H1 (cell line): ENCODE measurements at places on chromosomes 7 and 10.

GRCh38 chr7:6232534-6232933 lies 39.9 kb downstream of the CYTH3 start:
- H3K27ac ChIP-seq = no peak overlapping the region
- no peaks in the 10 kb centered on the region for H3K27me3 ChIP-seq

GRCh38 chr10:124918191-124918830 lies 23.6 kb upstream of the ZRANB1 start:
- DNase-seq = no peak
- H3K4me1 ChIP-seq = no peaks in the 10 kb centered on the region
- H3K27ac ChIP-seq = no peak overlapping the region
- H3K36me3 ChIP-seq = no peaks in the 10 kb centered on the region
- H3K27me3 ChIP-seq = no peaks in the 10 kb centered on the region

- no peak for DNase-seq
- no peak overlapping the region for H3K27ac ChIP-seq
- no peak overlapping the region for H3K4me3 ChIP-seq
- H3K27me3 ChIP-seq = no peaks in the 10 kb centered on the region
- H3K4me1 ChIP-seq = no peaks in the 10 kb centered on the region
These were observed 56.6 kb downstream of the TWIST1 start for GRCh38 chr7:19060761-19061259.

DNA sequence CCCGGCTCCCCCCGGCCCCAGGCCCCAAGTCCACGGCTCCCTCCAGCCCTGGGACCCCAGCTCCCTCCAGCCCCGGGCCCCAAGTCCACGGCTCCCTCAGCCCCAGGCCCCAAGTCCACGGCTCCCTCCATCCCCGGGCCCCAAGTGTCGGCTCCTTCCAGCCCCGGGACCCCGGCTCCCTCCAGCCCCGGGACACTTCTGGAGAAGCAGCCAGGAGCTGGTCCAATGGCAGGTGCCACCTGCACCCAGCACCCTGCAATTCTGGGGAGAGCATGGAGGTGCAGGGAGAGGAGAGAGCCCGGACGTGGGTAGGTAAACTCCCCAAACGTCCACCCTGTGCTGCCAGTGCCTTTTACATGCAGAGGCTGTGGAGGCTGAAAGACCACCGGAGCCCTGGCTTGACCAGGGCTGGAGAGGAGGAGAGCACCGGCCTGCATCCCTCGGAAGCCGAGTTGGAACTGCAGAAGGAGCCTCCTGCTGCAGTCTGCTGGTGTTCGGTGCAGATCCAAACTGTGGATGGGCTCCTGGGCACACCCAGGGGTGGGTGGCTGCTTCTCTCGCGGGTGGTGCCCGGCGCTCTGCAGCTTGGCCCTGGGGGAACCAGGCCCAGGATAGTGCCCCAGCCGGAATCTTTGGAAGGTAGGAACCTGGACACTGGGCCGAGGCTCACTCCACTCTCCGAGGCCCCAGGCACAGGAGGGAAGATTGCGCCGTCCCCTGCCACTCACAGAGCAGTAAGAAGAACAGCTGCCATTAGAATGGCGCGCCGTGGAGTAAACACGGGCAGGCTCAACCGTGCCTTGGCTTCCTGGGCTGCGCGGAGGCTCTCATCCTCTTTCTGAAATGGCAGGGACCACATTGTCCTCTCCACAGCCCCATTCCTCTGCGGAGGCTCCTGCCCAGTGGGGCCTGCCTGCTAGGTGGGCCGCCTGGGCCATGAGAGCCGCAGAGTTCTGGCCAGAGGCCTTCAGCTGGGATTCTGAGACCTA lies 14.7 kb downstream of the SHH start:
- peaks cover 66% of the 10 kb centered on the region for H3K27me3 ChIP-seq
- H3K36me3 ChIP-seq = no peaks in the 10 kb centered on the region
- H3K27ac ChIP-seq = no peak overlapping the region
- no peak for DNase-seq
- H3K4me3 ChIP-seq = no peak overlapping the region

DNA sequence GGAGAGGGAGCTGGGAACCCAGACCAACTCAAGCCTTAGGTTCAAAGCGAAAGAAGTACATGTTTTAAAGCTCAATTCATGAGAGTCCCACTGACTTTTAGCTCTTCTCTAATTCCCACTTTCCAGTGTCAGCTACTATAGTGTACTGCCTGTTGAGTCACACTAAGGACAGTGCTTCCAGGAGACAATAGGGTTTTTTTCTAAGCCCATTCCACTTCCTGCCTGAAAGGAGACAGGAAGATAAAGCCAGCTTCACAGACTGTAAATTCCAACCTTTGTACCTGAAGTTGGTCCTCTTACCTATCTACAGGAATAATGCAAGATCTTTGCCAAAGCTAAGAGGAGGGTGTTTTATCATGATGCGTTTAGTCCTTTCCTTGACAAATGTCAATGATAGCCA lies 4.4 kb downstream of the MSRB2 start:
- no peak overlapping the region for H3K27ac ChIP-seq
- H3K4me3 ChIP-seq = no peak overlapping the region
- H3K36me3 ChIP-seq = no peaks in the 10 kb centered on the region

DNA sequence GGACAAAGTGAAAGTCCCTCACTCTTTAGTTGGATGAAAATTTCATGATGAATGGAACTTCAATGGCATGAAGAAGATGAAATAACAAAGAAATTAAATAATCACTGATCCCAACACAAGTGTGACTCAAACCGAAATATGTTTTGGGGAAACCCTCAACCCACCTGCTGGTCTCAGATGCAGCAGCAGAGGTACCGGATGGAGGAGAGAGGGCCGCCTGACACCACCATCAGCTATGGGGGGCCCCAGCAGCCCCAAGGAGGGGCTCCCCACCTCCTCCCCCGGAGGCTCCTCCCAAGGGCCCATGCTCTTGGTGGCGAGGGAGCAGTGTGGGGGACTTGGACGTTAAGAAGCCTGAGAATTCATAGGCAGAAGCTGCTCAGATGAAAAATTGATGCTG lies 137.2 kb upstream of the ADARB2 start:
- H3K4me1 ChIP-seq = no peaks in the 10 kb centered on the region
- H3K27ac ChIP-seq = no peak overlapping the region
- no peak for DNase-seq
- no peaks in the 10 kb centered on the region for H3K36me3 ChIP-seq
- no peak overlapping the region for H3K4me3 ChIP-seq
- H3K27me3 ChIP-seq = no peaks in the 10 kb centered on the region

GRCh38 chr7:30566596-30566995 lies 28.1 kb upstream of the GARS1 start:
- no peak overlapping the region for H3K27ac ChIP-seq
- H3K4me1 ChIP-seq = peaks cover 2% of the 10 kb centered on the region; the same call in 1 of the 2 replicates
- no peak overlapping the region for H3K4me3 ChIP-seq

DNA sequence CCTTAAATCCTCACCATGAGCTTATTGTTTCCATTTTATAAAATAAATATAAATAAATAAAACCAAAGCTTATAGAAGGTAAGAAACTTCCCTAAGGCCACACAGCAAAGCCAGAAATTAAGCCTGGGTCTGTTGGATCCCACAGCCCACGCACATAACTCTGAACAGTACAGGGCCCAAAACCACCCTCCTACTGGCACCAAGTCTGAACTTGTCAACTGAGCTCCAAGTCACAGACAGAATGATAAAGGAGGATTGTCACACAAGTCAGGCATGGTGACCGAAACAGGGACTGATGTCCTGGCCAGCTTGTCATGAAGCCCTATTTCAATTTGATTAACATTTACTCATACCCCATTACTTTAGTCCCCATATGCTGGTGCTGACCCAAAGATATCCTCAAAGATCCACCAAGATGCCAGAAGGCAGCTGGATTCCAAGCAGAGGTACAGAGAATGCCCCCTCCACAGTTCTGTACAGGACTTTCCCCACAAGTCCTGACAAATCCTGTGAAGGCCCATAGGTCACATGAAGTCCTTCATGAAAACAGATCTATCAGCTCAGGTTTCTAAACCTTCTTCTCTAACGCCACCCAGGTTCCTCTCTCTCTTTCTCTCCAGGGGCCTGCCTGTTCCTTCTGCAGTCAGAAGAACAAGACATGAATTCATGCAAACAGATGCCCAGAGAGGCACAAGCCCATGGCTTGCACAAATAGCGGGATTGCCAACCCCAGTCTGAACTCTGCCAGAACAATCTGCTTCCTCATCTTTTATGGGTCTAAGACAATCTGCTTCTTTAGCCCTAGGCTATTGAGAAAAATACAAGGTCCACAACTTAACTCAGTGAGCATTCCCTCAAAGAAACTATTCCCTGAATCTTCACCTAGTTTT lies 60.9 kb downstream of the GLI3 start:
- H3K27ac ChIP-seq = no peak overlapping the region
- no peak for DNase-seq
- H3K36me3 ChIP-seq = no peaks in the 10 kb centered on the region
- no peak overlapping the region for H3K4me3 ChIP-seq
- H3K4me1 ChIP-seq = no peaks in the 10 kb centered on the region

- peak; percentile 80 for DNase-seq
- H3K4me1 ChIP-seq = no peaks in the 10 kb centered on the region
- no peak overlapping the region for H3K27ac ChIP-seq
- no peak overlapping the region for H3K4me3 ChIP-seq
- no peaks in the 10 kb centered on the region for H3K27me3 ChIP-seq
These were observed 94.0 kb downstream of the ADARB2 start for GRCh38 chr10:1643161-1643907.

GRCh38 chr7:19304086-19304485 lies 158.9 kb upstream of the FERD3L start:
- H3K27ac ChIP-seq = no peak overlapping the region
- no peaks in the 10 kb centered on the region for H3K27me3 ChIP-seq
- H3K36me3 ChIP-seq = no peaks in the 10 kb centered on the region
- no peak overlapping the region for H3K4me3 ChIP-seq
- no peak for DNase-seq
- H3K4me1 ChIP-seq = no peaks in the 10 kb centered on the region

GRCh38 chr10:43794181-43794815 lies 145.6 kb upstream of the ZNF32 start:
- H3K4me3 ChIP-seq = no peak overlapping the region
- no peaks in the 10 kb centered on the region for H3K4me1 ChIP-seq
- no peaks in the 10 kb centered on the region for H3K27me3 ChIP-seq
- no peaks in the 10 kb centered on the region for H3K36me3 ChIP-seq
- H3K27ac ChIP-seq = no peak overlapping the region

- peaks cover 9% of the 10 kb centered on the region for H3K27me3 ChIP-seq
- no peak for DNase-seq
- H3K27ac ChIP-seq = no peak overlapping the region
- H3K36me3 ChIP-seq = peaks cover 8% of the 10 kb centered on the region
- peak overlapping the region; percentile 76 for H3K4me3 ChIP-seq
- peaks cover 5% of the 10 kb centered on the region for H3K4me1 ChIP-seq
These were observed 754 bp downstream of the GSTO1 start for GRCh38 chr10:104255311-104255981.

GRCh38 chr10:121741248-121741792 lies 143.1 kb upstream of the FGFR2 start:
- no peaks in the 10 kb centered on the region for H3K27me3 ChIP-seq
- no peak overlapping the region for H3K4me3 ChIP-seq
- no peak overlapping the region for H3K27ac ChIP-seq
- H3K36me3 ChIP-seq = no peaks in the 10 kb centered on the region

DNA sequence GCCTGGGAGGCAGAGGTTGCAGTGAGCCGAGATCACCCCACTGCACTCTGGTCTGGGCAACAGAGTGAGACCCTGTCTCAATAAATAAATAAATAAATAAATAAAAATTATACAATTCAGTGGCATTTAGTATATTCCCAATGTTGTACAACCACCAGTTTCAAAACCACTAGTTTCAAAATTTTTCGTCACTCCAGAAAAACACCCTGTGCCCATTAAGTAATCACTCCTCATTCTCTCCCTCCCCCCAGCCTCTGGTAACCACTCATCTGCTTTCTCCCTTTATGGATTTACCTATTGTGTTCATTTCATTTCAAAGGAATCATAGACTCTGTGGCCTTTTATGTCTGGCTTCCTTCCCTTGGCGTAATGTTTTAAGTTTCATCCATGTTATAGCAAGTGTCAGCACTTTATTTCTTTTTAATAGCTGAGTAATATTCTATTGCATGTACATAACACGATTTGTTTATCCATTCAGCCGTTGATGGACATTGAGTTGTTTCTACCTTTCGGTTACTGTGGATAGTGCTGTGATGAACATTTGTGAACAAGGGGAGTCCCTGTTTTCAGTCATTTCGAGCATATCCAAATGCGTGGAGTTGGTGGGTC lies 29.4 kb upstream of the GOLGA7B start:
- no peak for DNase-seq
- H3K27me3 ChIP-seq = no peaks in the 10 kb centered on the region
- H3K36me3 ChIP-seq = no peaks in the 10 kb centered on the region
- no peak overlapping the region for H3K4me3 ChIP-seq
- H3K4me1 ChIP-seq = peaks cover 11% of the 10 kb centered on the region; the same call in 1 of the 2 replicates
- H3K27ac ChIP-seq = no peak overlapping the region

DNA sequence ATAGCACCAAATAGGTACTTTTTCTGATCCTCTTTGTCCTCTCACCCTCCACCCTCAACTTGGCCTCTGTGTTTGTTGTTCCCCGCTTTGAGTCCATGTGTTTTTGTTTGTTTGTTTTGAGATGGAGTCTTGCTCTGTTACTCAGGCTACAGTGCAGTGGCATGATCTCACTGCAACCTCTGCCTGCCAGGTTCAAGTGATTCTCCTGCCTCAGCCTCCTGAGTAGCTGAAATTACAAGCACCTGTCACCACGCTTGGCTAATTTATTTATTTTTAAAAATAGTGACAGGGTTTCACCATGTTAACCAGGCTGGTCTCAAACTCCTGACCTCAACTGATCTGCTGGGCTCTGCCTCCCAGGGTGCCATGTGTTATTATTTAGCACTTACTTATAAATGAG lies 5.3 kb downstream of the ZNF273 start:
- no peak for DNase-seq
- H3K27me3 ChIP-seq = no peaks in the 10 kb centered on the region
- no peak overlapping the region for H3K27ac ChIP-seq
- no peak overlapping the region for H3K4me3 ChIP-seq

DNA sequence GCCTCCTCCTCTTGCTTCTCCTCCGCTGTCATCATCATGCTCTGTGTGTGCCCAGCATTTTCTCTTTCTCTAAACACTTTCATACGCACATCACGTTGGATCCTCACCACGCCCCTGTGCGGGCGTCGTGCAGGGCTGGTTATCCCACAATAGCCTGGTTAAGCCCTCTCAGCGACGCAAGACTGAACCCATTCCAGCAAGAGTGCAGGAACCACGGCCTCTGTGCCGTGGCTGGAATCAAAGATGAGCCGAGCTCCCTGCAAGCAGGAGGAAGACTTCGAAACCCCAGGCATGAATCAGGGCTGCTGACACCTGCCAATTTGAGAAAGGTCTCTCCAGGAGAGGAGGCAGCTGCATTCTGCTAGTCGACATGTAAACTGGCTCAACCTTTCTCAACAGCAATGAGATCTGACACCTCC lies 74.8 kb upstream of the FOXK1 start:
- H3K4me3 ChIP-seq = no peak overlapping the region
- H3K27me3 ChIP-seq = no peaks in the 10 kb centered on the region
- H3K4me1 ChIP-seq = no peaks in the 10 kb centered on the region

DNA sequence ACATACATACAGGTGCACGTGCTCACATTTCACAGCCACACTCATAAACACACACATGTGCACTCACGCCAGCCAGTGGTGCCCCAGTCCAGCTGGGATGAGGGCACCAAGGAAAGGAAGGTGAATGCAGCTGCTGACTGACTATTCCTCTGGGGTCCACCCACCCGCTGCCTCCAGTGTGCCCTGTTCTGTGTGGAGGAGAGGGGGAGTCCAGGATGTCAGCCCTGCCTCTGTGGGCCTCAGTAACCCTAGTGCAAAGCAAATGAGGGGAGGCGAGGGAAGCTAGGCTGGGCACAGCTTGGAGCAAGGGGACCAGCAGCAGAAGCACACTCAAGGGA lies 57.6 kb downstream of the YKT6 start:
- no peak overlapping the region for H3K4me3 ChIP-seq
- H3K27ac ChIP-seq = no peak overlapping the region
- H3K36me3 ChIP-seq = no peaks in the 10 kb centered on the region

- peaks cover 2% of the 10 kb centered on the region; the same call in 1 of the 2 replicates for H3K4me1 ChIP-seq
- no peaks in the 10 kb centered on the region for H3K27me3 ChIP-seq
- H3K36me3 ChIP-seq = no peaks in the 10 kb centered on the region
- H3K27ac ChIP-seq = no peak overlapping the region
These were observed 27.0 kb downstream of the SLC26A4 start for GRCh38 chr7:107687656-107688055.
